Psoas muscle (tissue), 8 donors: ENCODE measurements at places on chromosomes 3 and 15. TPM values are rescaled to one million over a fixed set of nuclear protein-coding genes. Genes with fewer than 3 reads are reported as not detected.

DNA sequence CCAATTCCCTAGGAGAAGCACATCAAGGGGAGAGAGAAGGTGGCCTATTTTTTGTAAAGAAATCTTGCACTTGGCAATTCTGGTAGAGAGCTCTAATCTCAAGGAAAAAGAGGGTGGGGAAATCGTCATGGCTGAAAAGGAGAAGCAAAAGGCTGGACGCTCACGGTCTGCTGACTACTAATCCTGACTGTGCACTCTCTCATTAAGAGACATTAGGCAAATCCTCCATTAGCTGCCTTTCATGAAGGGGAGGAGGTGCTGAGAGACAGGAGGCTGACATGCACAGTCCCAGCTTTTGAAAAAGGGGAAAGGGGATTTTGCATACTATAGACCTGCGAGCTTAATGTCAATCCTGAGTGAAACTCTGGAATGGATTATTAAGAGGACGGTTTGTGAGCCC is 170.0 kb downstream of the NR2F2 start:
- DNase-seq = no peak

DNA sequence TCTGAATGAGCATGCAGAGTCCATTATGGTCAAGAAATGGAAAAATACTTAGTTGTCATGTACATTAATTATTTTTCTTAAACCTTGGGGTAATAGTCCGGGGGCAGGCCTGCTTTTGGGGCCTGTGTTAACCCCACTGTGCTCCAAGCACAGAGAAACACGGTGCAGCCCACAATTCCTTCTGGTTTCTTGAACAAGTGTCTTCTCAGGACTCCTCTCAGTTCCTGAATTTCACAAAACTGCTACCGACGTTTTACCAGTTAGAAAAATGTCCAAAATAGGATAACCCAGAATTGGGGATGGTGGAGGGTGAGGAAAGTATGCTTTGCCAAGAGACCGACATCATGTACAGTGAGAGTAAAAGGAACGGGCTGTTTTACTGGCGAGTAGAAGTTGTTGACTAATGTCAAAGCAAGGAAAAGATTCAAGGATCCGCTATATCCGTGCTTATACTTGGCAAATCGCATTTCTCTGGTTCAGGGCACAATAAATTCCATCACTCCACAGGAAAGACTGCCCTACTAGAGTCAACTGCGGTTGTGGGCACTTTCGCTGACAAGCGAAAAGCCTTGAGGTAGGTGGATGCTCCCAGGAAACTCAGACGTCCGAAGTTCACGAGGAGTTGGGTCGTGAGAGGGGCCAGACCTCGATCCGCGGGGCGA is 495 bp upstream of the NXPE3 start:
- no peak for DNase-seq

GRCh38 chr3:188900421-188900951 is 271.3 kb upstream of the TPRG1 start:
- DNase-seq = no peak

DNA sequence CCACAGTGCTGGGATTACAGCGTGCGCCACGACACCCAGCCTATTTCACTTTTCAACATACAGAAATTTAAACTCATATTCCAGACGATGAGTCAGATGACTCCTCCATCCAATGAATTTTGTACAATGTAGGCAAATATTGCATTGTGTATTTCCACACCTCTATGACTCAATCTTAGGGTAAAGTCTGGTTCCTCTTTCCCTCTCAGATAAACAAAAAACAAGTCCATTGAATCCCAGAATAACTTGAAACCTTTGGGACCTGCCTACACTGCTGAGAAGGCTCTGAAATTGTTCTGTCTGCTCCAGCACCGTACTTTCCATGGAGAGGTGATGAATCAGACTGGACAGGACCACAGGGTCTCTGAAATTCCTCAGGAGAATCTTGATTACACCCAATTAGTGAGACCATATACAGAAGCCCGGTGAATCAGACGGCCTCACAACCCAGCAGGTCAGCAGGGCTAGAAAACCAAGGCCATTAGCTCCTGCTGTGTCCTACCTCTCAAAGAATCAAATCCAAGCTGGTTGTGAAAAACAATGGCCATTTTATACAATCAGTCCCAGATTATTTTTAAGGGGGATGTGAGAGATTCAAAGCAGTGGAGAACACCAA is 112.6 kb downstream of the ERC2 start:
- no peak for DNase-seq

DNA sequence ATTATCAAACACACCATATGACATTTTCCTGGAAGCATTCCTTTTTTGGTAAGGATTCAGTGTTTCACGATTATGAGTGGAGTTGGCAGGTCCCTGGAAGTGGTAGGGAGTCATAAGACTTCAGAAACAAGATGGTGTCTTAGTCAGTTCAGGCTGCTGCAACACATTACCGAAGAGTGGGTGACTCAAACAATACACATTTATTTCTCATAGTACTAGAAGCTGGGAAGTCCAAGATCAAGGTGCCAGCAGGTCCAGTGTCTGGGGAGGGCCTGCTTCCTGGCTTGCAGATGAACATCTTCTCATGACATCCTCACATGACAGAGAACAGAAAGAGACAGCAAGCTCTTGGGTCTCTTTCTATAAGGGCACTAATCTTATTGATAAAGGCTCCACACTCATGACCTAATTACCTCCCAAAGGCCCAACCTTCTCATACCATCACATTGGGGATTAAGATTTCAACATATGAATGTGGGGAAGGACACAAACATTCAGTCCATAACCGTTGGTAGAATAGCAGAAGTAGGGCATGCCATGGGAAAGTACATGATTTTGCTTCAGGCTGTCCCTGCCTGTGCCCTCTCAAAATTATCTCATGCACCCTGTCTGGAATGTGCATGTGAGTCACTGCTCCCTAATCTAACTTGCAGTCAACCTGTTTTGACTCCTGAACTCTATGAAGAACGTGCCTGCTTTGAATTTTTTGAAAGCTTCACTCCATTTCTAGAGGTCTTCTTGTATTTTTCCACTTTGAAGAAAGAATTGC is 72.5 kb downstream of the GTPBP8 start:
- DNase-seq = no peak

DNA sequence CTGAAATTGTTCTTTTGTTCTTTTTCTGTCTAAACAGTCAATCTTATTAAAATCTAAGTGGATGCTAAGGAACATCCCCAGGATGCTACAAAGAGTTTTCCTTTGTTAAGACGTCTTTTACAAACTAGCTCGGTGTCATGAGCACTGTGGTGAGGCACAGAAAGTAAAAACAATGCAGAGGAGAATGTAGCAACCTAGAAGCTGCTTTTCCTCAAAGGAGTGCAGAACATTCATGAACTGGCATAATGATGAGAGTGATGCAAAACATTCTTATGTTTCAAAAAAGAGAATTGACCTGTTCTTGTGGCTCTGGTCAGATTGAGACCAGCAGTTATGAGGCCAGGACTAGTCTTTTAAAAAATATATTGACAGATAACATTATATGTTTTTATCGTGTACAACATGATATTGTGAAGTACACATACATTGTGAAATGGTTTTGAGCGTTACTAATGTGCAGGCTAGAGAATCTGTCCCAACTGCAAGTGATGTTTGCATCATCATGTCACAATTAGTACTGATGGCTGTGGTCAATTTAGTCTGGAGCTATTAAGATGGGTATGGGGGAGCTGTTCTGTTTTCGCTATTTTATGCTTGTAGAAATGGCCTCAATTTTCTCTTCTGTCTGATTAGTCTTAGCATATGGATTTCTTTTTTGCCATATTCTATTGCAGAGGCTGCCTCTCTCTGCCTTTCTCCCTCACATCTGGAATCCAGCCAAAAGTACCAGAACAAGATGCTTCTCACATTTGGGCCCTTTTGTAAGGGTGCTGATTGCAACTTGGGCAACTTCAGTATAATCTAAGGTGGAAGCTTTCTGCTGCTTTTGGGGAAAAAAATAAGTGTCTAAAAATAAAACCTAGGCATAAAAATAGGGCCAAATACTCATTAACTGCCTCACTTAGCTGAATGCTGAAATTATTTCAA is 50.2 kb downstream of the HHLA2 start:
- no peak for DNase-seq

DNA sequence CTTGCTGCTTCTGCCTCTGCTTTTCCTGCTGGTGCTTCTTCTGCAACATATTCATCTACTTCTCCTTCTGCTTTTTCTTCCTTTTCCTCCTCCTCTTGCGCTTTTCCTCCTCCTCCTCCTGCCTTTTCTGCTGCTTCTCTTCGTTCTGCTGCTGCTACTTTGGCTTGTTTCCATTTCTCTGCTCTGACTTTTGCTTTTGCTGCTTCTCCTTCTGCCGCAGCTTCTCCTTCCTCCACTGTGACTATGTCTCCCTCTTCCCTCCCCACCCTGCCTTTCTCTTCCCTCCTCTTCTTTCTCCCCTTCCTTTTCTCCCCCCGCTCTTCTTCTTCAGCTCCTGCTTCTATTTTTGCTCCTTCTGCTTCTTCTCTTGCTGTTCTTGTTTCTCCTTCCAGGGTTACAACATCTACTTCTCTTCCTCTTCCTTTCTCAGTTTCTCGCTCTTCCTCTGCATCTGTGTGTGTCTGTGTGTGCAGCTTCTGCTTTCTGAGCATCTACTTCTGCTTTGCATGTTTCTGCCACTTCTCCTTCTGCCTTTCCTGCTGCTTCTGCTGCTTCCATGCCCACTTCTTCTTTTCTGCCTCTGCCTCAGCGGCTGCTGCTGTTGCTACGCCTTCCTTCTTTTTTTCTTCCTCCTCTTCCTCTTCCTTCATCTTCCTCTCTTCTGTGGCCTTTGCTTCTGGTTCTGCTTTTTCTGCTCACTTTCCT is 51.4 kb downstream of the FAM43A start:
- no peak for DNase-seq

DNA sequence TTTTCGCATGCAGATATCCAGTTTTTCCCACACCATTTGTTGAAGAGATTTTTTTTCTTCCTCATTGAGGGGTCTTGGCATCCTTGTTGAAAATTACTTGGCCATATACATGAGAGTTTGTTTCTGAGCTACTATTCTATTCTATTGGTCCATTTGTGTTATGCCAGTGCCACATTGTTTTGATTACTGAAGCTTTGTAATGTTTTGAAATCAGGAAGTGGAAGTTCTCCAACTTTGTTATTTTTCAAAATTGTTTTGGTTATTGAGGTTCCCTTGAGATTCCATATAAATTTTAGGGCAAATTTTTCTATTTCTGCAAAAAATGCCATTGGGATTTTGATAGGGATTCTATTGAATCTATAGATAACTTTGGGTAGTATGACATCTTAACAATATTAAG is 130.3 kb upstream of the PFN2 start:
- no peak for DNase-seq

GRCh38 chr3:27542476-27542875 is 58.3 kb upstream of the SLC4A7 start:
- no peak for DNase-seq

GRCh38 chr3:117450026-117450425 is 740.4 kb downstream of the TUSC7 start:
- DNase-seq = no peak

GRCh38 chr3:157810924-157811718 is 295.1 kb downstream of the SHOX2 start:
- no peak for DNase-seq

GABRG3 gene
- not detected for polyA plus RNA-seq
